Mammary epithelial cell (primary cell): ENCODE measurements at places on chromosomes 4 and X. TPM values are rescaled to one million over a fixed set of nuclear protein-coding genes. Genes with fewer than 3 reads are reported as not detected.

DNA sequence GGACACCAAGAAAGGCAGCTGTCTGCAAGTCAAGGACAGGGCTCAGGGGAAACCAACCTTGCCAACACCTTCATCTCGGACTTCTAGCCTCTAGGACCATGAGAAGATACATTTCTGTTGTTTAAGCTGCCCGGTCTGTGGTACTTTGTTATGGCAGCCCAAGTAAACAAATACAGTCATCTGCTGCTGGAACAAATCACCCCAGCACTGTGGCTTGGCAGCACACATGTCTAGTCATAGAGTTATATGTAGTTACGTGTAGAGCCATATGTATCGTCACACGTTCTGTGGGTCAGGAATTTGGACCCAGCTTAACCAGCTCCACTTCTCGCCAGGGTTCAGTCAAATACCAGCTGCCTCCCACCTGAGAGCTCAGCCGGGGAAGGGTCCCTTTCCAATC, 2.5 kb downstream of the HTT-AS start:
- DNase-seq = no peak

CT55 gene
- not detected for polyA plus RNA-seq

GRCh38 chr4:140078366-140078765, 75.6 kb downstream of the MAML3 start:
- DNase-seq = no peak

FMR1NB gene
- polyA plus RNA-seq = not detected

DOCK11 gene
- polyA plus RNA-seq = 2.2 TPM

GRCh38 chr4:3465698-3466671, 2.9 kb downstream of the DOK7 start:
- no peak for DNase-seq

TMSB4X gene
- 2,487 TPM for polyA plus RNA-seq

GRCh38 chr4:3771939-3772495, 5.8 kb downstream of the ADRA2C start:
- no peak for DNase-seq

AADAT gene
- 8.4 TPM for polyA plus RNA-seq

- no peak for DNase-seq
Observed at GRCh38 chr4:129189630-129190029, 93.7 kb downstream of the C4orf33 start.

- peak; percentile 35 for DNase-seq
Observed at GRCh38 chrX:40109288-40110008, 11.7 kb upstream of the BCOR start.
